GDM1 (cell line): ENCODE measurements at places on chromosomes 7 and 10.
A peak's percentile ranks its signal among the peaks of the same experiment; 100 is the strongest.

GRCh38 chr10:60239228-60239627 is 150.4 kb downstream of the ANK3 start:
- DNase-seq = no peak

- DNase-seq = no peak
Observed at GRCh38 chr7:114588506-114588905, 173.9 kb downstream of the FOXP2 start.

- DNase-seq = no peak
Observed at GRCh38 chr7:115299397-115300037, 377.6 kb downstream of the MDFIC start.

- no peak for DNase-seq
Observed at GRCh38 chr7:22909917-22910316, 87.3 kb upstream of the TOMM7 start.

DNA sequence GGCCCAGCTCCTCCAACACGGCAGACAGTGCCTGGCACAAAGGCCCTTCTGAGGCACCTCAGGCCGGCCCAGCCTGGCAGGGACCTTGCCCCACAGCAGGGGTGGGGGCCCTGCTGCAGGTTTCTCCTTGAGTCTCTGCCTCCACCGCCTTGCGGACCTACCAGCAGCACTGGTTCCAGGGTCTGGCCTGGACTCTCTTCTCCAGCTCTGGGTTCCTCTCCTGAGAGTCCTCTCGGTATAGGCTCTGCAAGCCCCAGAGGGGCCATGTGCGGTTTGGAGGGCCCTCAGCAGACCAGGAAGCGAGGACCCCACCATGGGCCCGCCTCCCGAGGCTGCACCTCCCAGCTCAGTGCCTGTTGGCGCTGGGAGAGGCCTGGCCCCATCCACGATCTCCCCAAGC is 38.1 kb upstream of the ADGRA1 start:
- DNase-seq = no peak

- no peak for DNase-seq
Observed at GRCh38 chr10:94066411-94066810, 72.7 kb downstream of the PLCE1 start.

- no peak for DNase-seq
Observed at GRCh38 chr7:99588868-99589267, 9.2 kb upstream of the TMEM225B start.

- no peak for DNase-seq
Observed at GRCh38 chr7:101362334-101363195, at the start of gene COL26A1. TSS of gene COL26A1 (plus strand) at chr7:101362875. CDS start at chr7:101363033, 158 bp downstream.

DNA sequence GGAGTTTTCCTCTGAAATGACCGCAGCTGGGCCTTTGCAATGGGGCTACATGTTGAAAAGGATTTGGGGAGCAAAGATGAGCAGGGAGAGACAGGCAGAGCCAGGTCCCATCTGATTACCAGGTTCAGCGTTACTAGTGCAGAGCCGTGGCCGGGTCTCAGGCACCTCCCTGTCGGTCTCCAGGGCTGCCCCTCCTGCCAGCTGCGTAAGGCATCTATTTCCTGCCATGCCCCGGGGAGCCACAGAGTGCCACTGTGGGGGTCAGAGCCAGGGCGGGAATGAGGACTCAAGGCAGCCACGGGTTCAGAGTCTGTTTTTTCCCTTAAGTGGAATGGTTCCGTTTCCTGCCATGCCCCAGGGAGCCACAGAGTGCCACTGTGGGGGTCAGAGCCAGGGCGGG is 382.6 kb upstream of the SHH start:
- DNase-seq = no peak

GRCh38 chr10:114694062-114694461 is 36.0 kb upstream of the ABLIM1 start:
- no peak for DNase-seq

DNA sequence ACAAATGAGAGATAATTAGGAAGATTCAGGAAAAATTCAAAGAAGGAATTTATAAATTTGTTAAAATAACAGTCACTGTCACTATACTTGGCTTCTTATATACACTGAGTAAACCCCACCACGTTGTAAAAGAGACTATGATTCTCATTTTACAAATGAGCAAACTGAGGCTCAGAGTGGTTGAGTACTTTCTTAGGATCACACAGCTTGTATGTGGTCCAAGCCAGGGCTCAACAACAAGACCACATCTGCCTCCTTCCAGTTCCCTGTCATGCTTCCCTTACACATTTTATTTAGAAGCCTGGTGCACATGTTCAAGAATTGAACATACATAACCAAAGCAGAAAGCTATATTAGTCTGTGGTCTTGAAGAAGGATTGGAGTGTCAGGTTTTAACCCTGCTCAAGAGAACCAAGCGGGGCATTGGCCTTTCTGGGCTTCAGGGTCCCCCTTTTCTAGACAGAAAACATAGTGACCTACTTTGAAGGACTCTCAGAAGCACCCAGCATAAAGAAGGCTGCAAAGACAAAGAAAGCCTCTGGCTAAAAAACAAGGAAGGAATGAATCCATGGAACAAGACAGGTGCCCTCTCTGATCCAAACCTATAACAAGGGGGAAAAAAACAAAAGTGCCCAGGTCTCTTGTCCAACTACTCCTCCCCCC is 846 bp downstream of the MRLN start:
- no peak for DNase-seq

DNA sequence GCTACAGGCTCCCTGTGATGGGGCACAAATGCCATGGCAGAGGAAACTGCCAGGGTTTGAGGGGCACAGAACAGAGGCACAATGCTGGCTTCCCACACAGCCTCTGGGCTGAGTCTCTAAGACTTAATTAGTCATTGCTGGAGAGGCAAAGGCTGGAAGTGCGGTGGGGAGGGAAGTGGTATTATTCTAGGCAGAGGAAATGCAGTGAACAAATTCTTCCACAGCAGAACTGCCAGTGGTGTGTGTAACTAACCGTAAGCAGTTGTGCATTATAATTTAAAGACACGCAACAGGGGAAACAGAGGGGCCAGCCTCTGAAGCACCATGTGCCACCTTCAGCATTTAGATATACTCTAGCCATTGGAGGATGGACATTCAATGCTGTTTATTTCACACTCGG is 12.8 kb downstream of the ICA1 start:
- DNase-seq = peak; percentile 36

DNA sequence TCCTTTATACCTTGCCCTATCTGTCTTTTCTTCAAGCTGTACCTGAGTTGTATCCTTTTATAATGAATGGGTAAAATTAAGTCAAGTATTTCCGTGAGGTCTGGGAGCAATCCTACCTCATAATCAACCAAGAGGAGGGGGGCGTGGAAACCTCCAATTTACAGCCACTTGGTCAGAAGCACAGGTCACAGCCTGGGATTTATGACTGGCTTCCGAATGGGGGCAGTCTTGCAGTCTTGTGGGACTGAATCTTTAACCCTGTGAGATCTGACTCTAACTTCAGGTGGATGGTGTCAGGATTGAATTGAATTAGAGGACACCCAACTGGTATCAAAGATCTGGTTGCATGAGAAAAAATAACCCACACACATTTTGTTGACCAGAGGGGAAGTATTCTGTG is 23.5 kb upstream of the KCNMA1 start:
- DNase-seq = no peak

GRCh38 chr10:24771943-24772694 is 48.4 kb upstream of the ARHGAP21 start:
- DNase-seq = no peak

DNA sequence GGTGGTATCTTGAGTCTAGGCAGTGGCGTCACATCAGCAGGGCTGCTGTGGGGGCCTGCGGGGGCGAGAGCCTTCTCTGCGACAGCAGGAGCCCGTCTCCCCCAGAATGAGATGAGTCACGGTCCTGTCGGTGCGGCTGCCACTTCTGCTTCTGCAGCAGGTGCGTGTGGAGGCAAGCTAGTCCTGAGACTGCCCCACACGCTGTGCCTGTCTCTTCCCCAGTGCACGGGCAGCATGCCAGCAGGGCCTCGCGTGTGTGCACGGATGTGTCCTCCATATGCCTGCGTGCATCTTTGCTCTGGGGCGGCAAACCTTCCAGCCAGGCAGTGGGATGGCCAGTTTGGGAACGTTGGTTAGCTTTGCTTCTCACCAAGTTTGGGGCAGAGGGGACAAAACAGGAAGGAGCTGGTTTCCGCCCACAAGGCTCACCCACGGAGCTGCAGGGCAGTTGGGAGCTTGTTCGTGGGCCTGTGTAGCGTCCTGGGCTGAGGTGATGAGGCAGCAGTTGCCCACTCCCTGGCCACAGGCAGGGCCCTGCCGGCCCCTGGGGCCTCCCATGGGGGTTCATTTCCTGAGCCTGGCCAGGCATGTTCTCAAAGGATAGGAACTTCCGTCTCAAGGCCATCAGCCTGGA is 60.8 kb upstream of the PPIF start:
- DNase-seq = peak; percentile 96

DNA sequence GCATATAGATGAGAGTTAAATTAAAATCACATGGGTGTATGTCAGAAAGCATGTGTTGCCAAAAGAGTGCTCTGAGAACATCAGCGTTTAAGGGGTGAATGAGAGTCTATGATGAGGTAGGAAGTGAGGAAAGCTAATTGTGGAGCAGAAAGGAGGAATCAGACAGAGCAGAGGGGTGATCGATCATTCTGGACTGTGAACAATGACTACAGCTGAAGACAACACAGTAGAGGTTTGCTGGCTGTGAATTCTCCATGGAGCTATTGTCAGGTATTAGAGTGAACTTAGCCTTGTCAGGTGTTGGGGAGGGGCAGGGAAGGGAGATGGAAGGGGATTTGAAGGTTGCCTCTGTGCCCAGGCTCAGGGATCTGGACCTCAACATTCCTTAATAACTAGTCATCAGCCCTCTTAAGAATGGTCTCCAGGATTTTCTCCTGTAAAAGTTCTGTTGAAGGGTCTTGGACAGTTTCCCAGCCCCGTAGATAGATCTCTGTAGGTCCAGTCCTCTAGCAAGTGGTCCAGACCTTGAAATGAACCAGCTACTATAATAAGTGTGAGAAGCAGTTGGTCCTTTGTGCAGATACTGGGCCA is 57.1 kb downstream of the KIF5B start:
- DNase-seq = no peak

DNA sequence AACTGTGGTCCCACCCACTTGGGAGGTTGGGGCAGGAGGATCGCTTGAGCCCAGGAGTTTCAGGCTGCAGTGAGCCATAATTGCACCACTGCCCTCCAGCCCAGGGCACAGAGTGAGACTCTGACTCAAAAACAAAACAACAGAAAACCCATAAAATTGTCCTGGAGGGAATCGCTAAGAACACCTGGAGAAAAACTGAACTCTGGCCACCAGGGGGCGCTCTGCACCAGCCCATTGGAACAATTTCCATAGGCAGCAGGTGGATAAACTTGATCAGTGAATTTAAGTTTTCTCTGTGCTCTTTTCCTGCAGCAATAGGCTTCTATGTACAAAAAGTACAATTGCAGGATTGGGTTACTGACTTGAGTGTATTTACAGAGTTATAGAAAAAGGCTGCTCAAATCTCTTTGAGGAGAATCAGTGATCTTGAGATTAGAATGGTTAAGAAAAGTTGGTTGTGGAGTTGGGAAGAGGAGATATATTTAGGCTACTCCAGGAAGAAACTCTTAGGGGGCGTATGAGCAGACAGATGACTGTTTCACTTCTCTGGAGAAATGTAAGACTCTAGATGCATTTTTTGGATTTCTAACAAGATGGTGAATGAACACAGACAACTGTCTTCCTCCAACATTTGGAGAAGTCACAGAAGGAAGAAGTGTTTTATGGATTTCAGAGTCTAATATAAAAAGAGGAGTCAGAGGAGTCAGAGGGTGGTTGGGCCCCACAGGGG is 274.9 kb upstream of the GALNT17 start:
- DNase-seq = no peak

GRCh38 chr10:43128958-43129706 is 9.1 kb upstream of the CSGALNACT2 start:
- peak; percentile 74 for DNase-seq

- no peak for DNase-seq
Observed at GRCh38 chr7:23928418-23928775, 218.4 kb downstream of the STK31 start.

DNA sequence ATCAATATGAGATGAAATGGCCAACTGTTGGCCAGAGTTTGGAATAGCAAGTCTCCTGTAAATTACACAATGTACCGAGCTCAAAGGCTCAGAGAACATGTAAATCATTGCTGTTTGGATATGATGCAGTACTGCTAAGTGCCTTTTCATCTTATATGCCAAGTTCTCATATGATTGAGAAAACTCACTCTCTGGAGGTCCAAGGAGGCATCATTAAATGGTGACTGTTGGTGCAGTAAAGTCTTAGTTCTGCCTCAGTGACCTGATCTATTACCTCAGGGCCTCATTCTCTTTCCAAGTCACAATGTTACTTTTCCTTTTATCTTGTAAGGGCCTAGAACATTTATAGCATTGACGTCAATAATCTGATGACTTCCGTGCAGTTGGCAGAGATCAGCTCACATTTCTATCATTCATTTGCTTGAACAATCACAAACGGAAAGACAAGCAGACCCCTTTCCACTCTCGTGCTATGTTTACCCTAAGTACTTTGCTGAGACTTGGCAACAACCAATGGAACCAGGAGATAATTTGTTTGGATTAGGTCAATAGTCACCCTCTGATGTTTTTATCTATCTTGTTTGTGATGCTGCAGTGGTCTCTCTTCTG is 32.6 kb upstream of the PDK4 start:
- DNase-seq = no peak

DNA sequence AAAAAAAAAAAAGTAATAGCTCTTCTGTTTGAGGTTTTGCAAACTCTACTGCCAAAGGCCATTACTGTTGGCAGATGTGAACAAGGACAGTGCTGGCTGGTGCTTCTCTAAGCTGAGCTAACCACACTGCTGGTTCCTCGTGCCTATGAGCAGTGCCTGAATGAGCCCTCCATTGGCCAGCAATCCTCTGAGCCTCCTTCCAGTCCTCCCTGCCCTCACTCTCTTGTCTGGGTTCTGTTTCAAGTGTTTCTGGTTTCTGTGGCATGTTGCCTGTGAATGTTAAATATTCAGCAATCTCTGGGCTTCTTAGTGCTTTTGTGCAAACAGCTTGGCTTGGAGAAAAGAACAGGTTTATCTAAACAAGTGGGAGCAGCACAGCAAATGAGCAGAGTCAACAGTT is 161.3 kb upstream of the AUTS2 start:
- no peak for DNase-seq

DNA sequence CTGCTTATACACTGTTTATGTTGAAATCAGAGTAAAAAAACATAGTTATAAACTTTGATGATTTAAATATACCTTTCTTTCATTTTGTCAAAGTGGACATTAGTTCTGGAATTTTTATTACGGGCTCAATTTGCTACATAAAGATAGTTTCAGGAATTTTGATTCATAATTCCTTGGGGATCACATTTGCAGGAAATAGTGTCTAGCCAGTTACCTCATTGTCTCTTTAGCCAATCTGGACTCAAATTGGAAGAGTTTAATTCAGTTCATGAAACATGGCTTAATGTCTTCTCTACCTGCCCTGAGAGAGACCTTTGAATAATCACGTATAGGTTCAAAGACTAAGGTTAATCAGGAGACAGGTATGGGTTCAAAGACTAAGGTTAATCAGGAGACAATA is 262.6 kb downstream of the HGF start:
- no peak for DNase-seq
